RWPE2 (cell line): ENCODE measurements at places on chromosomes 2 and 18.

- no peak for DNase-seq
Observed at GRCh38 chr2:189791338-189792042, 7.2 kb downstream of the PMS1 start.

DNA sequence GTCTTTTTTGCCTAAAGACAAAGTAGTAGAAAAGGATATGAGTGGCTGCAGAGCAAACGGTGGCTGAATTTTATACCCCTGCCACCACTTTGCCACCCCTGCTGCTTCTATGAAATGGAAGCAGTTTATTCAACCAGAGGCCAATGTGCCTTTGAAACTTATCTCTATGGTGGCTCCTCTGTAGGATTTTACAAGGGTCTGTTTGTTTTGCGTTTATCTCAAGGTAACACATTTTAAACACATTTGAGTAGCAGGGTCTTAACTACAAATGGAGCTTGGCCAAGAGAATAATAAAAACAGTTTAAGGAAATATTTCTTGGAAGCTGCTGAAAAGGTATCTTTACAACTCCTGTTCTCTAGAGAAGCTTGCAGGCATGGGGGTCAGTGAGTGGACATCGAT, 6.1 kb downstream of the ALLC start:
- no peak for DNase-seq

- peak; percentile 84 for DNase-seq
Observed at GRCh38 chr2:71130152-71130904, at the start of the genes MCEE and MPHOSPH10. Gene MCEE (minus strand): TSS chr2:71130229. CDS start chr2:71130219, 10 bp downstream. Gene MPHOSPH10 (plus strand): TSS chr2:71130634. CDS start chr2:71130666, 32 bp downstream.

- peak; percentile 89 for DNase-seq
Observed at GRCh38 chr2:86442642-86443005, 1.5 kb downstream of the KDM3A start.

GRCh38 chr18:78582181-78582709, 397.4 kb upstream of the SALL3 start:
- DNase-seq, result no peak

DNA sequence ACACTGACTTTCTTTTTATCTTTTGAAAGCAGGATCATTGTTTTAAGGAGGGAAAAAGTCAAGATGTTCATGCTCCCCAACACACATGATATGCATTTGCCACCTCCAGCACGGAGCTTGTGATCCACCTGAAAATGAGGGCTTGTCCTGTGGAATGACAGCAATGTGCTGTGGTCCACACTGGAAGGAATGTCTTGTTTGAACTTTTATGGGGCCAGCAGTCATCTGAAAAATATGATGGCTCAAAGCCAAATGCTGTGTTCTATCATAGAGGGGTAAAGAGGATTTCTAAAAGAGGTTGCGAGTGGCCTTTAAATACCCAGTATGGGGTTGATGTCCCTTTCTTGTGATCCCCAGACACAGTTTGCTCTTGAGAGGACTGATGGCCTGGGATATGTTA, 226.5 kb upstream of the SPRED2 start:
- no peak for DNase-seq

DNA sequence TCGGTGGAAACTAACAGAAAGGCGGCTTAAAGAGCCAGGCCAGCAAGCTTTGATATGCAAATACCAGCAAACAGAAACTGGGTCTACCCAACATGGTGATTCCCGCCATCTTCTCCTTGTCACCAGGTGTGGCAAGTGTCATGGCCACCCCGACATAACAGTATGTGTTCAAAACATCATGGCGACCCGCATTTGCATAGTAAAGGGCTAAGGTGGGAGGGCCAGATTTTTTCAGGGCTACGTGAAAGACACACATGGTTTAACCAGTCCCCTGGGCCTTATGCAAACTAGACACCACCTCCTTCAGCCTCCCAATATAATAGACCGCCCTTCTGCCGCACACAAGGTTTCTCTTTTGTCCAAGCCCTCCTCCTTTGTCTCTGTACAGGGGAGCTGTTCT, 260.4 kb downstream of the METTL4 start:
- DNase-seq, result no peak

- no peak for DNase-seq
Observed at GRCh38 chr2:232319803-232320442, 58.6 kb upstream of the ALPP start.

- no peak for DNase-seq
Observed at GRCh38 chr2:171469176-171469575, 35.1 kb downstream of the DCAF17 start.

DNA sequence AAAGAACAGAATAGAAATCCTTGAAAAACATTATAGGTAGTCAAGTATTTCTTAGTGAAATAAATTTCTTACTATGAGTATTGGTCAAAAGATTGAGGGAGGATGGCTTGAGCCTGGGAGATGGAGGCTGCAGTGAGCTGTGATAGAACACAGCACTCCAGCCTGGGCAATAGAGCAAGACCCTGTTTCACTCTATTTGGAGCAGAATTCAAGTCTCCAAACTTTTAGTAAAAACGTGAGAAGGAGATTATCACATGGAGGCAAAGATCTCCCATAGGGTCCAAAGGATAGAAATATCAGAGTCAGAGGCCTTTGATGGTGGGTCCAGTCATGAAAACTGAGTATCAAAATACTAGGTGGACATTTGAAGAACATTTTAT, 2.4 kb upstream of the MYL12A start:
- DNase-seq, result no peak

GRCh38 chr2:100643467-100643866, 80.7 kb downstream of the PDCL3 start:
- no peak for DNase-seq

DNA sequence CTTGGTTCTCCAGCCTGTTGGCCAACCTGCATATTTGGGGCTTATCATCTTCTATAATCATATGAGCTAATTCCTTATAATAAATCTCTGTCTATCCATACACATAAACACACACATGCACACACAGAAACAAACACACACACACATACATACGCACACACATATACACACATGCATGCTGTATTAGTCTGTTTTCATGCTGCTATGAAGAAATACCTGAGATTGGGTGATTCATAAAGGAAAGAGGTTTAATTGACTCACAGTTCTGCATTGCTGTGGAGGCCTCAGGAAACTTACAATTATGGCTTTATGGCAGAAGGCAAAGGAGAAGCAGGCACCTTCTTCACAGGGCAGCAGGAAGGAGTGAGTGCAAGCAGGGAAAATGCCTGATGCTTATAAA, 707.4 kb upstream of the CDH2 start:
- DNase-seq, result no peak

- no peak for DNase-seq
Observed at GRCh38 chr2:197236159-197236558, 74.4 kb downstream of the ANKRD44 start.

DNA sequence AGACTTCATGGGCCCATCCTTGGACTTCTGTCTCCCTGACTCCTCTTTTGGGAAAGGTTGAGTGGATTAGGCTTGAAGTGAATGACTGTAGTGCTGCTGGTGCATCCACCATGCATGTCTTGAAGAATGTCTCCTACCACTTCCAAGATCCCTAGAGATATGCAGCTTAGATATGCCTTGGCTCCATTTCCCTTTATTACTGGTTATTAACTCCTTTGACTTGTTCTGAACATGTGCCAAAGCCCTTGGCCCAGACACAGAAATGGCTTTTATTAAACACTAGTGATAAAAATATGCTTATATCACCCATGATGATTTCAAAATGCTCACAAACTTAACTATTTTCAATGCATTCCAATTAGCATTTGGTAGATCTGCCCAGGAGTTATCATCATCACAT, 90.0 kb upstream of the SLC14A2 start:
- DNase-seq, result no peak

GRCh38 chr18:51229328-51229727, 31.8 kb upstream of the MEX3C start:
- no peak for DNase-seq

- no peak for DNase-seq
Observed at GRCh38 chr2:225270861-225271260, 128.6 kb upstream of the NYAP2 start.

- DNase-seq, result no peak
Observed at GRCh38 chr2:229980431-229981184, 58.3 kb downstream of the FBXO36 start.
